ENCODE measurements at places on chromosomes 3 and 15.

DNA sequence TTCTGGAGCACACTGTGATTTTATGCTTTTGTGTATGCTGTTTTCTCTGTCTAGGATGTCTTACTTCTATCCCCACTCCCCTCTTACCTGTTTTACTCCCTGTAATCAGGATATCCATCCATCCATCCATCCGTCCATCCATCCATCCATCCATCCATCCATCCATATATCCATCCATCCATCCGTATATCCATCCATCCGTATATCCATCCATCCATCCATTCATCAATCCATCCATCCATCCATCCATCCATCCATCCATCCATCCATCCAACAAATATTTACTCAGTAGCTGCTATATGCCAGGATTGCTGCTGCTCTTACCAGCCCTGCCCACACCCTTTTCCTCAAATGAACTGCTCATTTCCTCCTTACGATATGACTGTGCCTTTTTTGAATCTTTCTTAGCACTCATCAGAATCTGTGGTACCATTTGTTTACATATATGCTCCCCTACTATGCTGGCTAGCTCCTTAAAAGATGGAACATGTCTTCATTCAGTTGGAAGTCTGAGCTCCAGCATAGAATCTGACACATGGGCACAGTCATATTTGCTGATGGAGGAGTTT is 35.2 kb downstream of the USP13 start:
- no peak for DNase-seq

GRCh38 chr3:32950516-32950915 is 928 bp upstream of the CCR4 start:
- no peak for DNase-seq

GRCh38 chr15:68205954-68206539 is 915 bp upstream of the CALML4 start:
- DNase-seq: no peak

DNA sequence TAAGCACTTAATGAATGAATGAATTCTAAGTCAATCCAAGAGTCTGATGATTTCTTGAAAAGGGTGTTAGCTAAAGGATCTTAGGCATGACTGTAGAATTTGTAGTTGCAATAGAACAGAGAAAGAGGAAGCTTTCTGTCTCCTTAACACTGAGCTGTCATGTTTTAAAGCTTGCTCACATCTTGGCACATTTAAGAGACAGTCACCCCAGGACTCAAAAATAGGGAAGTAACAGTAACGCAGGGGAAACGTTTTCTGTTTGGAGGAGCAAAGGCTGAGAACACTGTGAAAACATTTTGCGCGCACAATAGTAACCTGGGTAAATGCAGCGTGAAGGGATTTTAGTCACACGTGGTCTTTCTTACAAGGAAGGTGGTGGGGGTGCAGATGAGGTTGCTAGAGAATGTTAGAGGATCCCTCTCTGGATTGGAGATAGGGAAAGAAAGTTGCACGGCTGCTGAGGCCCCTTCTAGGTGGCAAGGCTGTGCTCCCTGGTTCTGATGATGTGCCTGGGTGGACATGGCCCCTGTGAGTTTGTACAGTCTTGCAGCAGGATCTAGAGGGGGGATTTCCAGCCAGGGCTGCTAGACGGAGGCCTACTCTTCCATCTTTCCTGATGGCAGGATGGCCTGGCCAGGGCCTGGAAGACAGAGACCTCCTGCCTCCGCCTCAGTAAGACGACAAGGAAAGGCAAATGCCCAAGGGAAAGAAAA is 12.0 kb downstream of the STARD5 start:
- no peak for DNase-seq

GRCh38 chr3:32958509-32958908 is 7.1 kb downstream of the CCR4 start:
- DNase-seq: no peak

DNA sequence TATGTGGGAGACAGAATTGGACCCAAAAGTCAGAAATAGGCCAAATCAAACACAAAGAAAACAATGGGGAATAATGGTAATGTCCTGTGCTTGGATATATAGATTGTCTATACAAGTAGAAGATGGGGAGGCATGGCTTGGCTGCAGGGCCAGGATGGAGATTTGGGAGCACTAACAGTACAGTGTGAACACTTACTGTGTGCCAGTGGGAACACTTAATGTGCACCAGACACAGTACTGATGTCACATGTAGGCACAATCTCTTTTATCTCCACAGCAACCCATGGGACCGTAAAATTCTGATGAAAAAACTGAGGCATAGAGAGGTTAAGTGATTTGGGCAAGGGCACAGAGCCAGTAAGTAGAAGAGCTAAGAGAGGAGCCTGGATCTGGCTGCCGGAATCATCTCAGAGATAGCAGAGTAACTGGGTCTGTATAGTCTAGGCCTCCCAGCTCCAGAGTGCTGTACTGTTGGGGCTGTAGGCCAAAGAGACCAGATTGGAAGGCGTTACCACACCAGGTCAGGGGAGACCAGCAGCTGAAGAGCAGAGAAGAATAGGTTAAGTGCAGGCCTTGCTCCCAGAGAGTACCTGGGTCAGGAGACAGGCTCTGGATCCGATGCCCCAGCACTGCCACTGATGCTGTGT is 63.3 kb downstream of the RLBP1 start:
- no peak for DNase-seq

DNA sequence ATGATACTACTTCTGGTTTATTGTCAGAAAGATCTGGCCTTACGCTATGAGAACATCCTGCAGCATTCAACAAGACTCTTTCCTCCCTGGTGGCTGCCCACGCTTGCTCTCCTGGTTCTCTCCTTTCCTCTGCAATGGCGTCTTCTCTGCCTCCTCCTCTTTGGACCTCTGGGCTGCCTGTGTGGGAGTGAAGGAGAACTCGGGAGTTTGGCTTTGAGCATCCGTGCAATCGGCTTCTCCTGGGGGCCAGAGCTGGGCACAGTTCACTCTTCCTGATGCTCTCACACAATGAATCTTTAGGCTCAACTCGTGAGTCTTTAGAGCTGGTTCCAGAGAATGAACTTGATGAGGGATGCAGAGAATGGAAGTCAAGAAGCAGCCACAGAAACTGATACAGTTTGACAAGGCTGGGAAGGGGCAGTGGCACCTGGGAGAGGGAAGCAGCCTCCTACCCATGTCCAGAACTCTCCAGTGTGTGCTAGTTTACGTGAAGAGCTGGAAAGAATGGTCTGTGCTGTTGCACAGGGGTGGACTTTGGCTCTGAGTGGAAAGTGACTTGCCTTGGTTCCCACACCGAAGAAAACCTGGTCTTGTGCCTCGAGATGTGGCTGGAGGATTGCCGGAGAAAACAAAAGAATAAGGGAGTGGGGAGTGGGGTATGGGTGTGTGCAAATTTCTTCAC is 37.9 kb downstream of the RPLP1 start:
- DNase-seq: no peak

GRCh38 chr3:102400142-102400541 is 34.7 kb upstream of the ZPLD1 start:
- no peak for DNase-seq

DNA sequence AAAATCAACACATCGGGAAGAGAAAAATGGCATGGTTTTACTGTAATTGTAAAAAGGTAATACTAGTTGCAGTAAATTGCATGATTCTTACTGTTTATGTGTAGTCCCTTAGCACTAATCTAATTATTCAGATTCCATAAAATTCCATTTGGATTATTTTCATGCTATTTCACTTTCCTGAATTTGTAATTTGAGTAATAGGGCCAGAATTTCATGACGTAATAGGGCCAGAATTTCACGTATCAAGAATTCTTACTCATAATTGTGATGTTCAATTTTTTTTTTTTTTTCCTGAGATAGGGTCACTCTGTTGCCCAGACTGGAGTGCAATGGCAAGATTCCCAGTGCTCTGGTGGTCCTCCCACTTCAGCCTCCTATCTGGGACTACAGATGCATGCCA is 2.9 kb upstream of the U2SURP start:
- DNase-seq: no peak

GRCh38 chr3:136428167-136428566 is 178.0 kb downstream of the PCCB start:
- no peak for DNase-seq

GRCh38 chr15:89932880-89933279 is 20.1 kb upstream of the ARPIN start:
- DNase-seq: no peak

DNA sequence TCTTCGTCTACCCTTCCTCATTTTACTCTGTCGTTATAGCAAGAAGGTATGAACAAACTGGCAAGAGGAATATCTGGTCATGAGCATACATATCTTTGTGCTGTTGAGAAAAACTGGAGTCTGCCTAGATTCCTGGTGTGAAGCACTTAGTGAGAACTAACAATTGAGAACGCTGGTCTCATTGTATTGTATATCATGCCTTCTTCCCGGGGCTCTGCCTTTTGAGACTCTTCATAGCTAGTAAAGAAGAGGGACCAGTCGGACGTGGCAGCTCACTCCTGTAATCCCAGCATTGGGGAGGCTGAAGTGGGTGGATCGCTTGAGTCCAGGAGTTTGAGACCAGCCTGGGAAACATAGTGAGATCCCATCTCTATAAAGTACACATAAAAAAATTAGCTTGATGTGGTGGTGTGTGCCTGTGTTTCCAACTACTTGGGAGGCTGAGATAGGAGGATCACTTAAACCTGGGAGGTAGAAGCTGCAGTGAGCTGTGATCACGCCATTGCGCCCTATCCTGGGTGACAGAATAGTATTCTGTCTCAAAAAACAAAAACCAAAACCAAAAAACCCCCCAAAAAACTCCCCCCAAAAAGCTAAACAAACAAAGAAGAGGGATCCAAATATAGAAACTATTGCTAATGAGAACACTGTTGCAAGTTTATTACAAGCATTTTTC is 11.8 kb downstream of the CMC1 start:
- DNase-seq: no peak

DNA sequence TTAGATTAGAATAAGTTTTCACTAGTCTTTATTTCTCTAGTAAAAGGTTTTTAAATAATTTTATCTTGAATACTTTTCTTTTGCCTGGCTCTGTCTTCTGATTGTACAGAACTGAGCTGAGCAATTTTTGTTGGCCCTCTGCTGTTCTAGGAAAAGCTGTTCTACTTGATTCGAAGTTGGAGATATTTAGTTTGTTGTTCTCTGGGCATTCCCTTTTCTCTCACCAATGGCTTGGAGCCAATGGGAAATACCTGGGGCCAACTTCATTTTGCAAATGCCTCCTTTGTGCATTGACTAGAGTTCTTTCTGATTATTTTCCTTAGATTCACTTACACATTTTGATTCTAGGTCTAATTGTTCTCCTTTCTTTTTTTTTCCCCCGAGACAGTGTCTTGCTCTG is 16.5 kb downstream of the ABHD5 start:
- DNase-seq: no peak

All from activated CD4-positive, alpha-beta T cell treated with anti-CD3 and anti-CD28 coated beads, Interleukin-2, amount 50 U/mL, for 1 hour (primary cell).